ENCODE measurements at places on chromosomes 1 and 21.

DNA sequence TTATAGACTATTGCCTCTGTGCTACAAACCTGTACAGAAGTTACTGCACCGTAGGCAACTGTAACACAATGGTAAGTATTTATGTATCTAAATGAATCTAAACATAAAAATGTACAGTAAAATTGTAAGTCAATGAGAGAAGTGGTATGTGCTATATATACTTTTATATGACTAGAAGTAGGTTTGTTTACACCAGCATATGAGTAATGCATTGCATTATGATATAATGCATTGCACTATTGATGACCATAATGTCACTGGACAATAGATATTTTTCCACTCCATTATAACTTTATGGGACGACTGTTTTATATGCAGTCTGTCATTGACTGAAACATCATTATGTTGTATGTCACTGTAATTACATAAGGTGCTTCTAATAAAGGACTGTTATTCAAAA is 340.3 kb upstream of the SNX7 start:
- DNase-seq = no peak

- DNase-seq = no peak
Observed at GRCh38 chr1:115536279-115536816, 105.4 kb upstream of the VANGL1 start.

DNA sequence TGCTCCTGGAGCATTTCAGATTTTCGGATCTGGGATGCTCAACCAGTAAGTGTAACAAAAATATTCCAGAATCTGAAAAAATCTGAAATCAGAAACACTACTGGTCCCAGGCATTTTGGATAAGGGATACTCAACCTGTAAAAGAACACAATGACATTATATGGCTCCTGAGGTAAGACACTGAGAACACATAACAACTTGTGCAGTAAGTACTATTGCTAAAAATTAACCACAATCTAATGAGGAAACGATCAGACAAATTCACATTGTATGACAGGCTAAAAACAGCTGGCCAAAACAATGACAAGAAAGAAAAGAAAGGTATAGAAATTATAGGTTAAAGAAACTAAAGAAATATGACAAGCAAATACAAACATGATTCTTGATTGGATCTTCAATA is 54.9 kb downstream of the LTN1 start:
- no peak for DNase-seq

DNA sequence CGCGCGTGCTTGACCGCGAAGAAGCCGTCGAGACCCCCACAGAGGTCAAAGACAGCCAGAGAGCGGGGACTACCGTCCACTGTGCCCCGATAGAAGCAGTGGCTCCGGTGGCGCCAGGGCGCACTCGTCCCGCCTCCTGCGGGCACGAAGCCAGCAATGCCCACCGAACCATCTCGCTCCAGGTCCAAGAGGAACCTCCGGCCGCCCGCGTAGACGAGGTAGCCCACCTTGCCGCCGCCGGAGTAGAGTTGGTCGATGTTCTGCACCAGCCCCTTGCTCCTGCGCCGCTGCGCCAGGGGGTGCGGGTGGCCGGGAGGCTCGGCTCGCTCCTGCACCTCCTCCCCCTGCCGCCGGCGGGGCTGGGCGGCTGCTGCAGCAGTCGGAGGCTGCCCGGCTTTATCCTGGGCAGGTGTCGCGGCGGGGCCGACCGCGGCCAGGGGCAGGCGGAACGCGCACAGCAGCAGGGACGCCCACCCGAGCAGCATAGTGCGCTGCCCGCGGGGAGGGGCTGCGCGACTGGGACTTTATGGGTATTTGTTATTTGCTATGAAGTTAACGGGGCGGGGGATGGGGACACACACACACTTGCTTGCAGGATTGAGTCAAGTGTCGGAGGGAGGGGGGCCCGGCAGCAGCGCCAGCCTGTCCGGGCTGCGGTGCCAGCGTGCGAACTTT is 844 bp downstream of the ADAMTS5 start:
- no peak for DNase-seq

- DNase-seq = no peak
Observed at GRCh38 chr1:245537992-245538391, 383.2 kb downstream of the KIF26B start.

DNA sequence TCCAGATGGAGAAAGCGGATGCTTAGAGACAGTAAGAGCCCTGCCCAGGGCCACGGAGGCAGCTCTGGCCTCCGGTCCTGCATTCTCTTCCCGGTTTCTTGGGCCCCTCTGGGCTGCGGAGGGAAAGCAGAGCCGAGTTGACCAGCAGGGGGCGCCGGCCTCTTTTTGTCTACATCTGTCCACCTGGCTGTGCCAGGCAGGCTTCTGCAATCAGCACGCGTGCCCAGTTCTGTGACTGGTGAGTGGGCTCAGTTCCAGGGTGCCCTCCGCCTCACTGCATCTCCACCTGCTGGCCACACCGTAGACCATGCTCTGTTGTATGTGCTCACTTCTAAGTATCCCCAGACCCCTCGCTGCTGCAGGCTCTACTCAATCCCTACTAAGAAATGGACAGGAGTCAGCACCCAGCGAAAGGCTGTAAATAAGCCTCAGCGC is 6.7 kb upstream of the HUNK start:
- DNase-seq = peak; percentile 52

GRCh38 chr21:31218830-31219608 is 125.0 kb downstream of the TIAM1 start:
- DNase-seq = no peak

- DNase-seq = no peak
Observed at GRCh38 chr1:157249739-157250138, 111.5 kb upstream of the ETV3 start.

- no peak for DNase-seq
Observed at GRCh38 chr1:241751524-241751923, 96.5 kb upstream of the EXO1 start.

DNA sequence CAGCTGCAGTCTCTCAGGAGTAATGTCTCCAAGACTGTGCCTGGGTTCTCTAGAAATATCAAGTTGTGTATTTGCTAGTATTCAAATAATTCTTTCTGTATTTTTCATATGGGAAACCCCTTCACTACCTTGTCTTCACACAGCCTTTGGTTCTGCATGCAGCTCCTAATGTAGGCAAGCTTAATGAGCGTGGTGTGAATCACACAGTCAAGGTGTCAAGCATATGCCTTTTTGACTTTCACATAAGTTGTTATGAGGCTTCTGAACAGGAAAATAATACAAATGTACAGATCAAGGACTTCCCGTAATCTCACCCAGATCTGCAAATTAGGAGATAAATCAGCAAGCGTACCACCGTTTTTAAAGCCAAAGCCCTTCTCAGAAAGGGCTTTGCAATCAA is at the start of gene FCRL3:
Gene FCRL3, minus strand, starts transcription at position 38 of the 400 bp plus-strand sequence. CDS start 280 bp downstream, outside the sequence.
- DNase-seq = no peak

GRCh38 chr1:25677193-25677773 is 60.7 kb downstream of the MAN1C1 start:
- DNase-seq = no peak

GRCh38 chr1:162133566-162133965 is 64.1 kb downstream of the NOS1AP start:
- DNase-seq = no peak

Measured in stimulated activated naive CD4-positive, alpha-beta T cell treated with Interleukin-2 at 50 U/mL for 16 hours (primary cell).